ENCODE measurements at places on chromosomes 12 and 14.

DNA sequence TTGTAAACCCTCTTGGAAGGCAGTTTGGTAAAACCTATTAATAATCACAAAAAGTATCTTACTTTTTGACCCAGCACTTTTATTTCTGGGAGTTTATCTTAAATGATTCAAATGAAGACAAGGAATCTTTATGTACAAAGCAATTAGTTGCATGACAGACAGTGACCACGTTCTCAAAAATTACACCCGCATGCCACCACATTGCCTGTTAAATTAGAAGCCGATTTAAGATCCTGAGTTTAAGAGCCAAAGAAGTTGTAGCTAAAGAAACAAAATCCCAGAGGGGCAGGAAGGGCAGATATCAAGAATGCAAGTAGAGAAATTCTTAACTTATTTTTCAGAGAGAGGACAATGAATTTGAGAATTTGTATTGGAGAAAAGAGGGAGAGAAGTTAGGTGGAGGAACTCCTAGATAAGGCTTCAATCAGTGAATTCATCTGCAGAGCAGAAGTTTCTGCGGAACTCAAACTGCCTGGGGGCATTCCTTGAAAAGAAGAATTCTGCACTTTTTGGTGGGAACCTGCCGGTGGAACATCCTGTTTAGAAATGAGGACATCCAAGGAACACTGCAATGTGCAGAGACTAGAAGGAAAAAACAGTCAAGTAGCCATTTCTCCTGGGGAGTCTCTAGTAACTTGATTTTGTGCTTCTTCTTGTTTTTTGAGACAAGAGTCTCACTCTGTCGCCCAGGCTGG is 1.1 kb upstream of the RIOX1 start:
- DNase-seq = no peak

- no peak for DNase-seq
Observed at GRCh38 chr12:121903202-121903601, 14.6 kb downstream of the PSMD9 start.

- DNase-seq = no peak
Observed at GRCh38 chr12:41407232-41407799, 219.2 kb downstream of the PDZRN4 start.

GRCh38 chr14:28488684-28489083 is 277.9 kb upstream of the FOXG1 start:
- DNase-seq = no peak

GRCh38 chr12:52200781-52201450 is 9.1 kb upstream of the KRT80 start:
- DNase-seq = no peak

DNA sequence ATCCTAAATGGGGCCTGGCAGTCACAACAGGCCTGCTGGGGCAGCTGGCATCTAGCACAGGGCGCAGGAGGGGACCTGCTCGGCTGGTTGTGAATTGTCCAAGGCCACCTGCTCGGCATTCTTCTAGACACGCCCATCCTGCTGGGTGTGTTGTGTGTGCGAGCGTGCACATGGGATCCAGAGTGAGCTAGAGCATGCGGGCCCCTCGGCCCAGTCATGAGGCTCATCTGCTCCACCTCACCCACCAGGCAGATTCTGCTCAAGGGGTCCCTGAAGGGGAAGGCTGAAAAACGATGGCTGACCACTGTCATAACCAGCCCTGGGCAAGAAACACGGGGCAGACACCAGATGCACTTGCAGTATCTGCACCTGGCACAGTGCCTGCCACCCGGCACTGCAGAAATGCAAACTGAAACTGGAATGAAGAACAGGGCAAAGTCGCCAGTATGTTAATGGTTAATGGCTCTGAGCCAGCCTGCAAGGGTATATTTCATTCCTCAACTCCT is 31.8 kb downstream of the MAX start:
- no peak for DNase-seq

DNA sequence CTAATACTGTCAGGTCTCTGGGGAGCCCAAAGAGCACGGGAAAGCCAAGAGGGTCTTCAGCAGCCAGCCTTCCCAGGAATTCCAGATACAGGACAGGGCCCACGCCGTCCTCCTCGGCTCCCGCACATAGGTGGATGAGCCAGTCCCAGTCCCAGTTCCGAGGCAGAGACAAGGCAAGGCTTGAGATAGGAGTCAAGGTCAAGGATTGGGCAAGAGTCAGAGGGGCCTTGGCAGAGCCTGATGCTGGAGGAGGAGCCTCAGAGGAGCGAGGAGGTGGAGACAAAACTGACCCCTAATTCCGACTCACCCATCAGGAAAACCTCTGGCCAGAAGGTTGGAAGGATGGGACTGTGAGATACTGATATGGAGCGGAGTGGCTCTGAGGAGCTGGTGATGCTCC is 21.0 kb downstream of the KRT80 start:
- DNase-seq = no peak

DNA sequence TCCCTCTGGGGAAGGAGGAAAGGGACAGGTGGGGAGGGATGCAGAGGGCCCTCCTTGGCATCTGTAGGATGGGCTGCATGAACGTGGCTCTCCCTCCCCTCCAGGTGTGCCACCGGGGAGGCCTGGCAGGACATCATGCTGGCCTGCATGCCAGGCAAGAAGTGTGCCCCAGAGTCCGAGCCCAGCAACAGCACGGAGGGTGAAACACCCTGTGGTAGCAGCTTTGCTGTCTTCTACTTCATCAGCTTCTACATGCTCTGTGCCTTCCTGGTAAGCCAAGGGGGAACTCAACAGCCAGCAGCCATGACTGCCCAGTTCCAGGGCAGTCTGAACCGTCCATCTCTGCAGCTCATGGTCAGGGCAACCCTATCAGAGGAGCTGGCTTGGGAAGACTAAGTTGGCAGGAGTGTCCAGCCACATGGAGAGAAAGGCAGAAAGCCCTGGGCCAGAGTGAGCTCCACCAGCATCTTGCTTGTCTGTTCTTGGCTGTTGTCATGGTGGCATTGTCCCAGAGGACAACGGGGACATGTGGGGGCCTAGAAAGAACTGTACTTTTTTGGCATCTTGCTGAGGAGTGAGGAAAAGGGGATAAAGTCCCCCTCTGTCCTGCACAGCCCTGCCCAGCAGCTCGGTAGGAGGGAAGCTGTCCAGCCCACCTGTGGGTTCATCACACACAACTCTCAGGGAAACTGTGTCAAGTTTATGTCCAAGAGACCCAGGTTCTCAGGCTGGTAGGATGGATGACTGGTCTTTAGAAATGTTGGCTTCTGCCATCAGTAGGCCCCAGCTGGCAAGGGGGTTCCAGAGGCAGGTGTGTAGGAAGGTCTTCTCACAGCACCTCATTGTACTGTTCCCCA is 129.8 kb upstream of the FKBP4 start:
- DNase-seq = no peak

- no peak for DNase-seq
Observed at GRCh38 chr12:2049604-2050540, 2.9 kb upstream of the CACNA1C start.

DNA sequence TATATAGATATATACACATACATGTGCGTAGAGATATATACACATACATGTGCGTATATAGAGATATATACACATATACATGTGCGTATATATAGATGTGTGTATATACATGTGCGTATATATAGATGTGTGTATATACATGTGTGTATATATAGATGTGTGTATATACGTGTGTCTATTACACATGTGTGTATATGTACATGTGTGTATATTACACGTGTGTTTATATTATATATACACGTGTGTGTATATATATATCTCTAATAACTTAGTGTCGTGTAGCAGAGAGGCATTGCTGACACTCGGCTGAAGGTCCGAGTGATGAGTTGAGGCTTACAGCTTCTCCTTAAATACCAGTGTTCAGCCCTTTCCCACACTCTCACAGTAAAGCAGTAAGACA is 133.7 kb downstream of the GLT1D1 start:
- no peak for DNase-seq

DNA sequence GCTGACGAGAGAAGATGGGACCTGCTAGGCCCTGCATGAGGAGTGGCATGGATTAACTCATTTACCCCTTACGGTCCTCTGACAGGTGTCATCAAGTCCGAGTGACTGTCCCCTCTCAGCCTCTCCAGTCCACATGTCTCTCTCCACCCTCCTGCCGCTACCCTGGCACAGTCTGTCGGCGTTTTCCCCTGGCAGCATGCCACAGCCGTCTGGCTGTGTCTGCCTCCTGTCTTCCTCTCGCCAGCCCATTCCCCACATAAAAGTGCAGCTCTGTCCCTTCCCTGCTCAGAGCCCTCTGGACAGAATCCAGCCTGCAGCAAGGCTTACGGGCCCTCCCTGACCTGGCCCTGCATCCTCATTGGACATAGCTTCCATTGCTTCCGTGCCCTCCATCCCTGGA is 45.6 kb downstream of the UBE3B start:
- no peak for DNase-seq

DNA sequence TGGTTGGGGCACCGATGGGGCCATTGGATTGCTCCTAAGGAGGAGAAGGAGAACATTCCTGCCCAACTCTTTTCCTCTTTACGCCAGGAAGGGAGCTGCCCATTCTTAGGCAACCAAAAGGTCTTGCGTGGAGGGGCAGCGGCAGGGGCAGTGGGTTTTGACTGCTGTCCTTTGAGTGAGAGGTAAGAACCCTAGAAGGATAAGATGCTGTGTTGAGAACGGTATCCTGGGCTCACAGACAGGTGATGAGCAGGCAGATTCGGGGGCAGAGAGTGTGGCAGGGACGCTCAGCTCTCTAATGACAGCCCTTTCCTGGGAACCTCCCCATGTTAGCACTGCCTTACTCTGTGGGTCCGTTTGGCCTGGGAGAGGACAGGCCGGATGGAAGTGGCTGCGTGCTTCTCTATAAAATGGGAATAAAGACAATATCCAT is 13.2 kb downstream of the LRTM2 start:
- DNase-seq = no peak

DNA sequence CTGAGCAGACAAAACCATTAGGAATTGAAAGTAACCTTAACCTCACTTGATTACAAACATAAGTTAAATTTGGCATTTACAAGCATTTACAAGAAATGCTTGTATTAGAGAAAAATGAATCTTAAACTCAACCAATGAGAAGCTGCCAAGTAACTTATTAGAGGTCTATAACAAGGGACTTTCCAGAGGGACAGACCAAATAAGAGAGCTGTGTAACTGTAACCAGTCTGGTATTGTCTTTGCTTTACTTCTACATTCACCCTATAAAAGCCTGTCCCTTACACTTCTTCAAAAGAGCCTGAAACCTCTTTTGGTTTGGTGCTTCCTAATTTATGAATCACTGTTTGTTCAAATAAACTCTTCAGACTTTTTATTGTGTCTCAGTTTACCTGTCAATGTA is 450.0 kb upstream of the FAR2 start:
- no peak for DNase-seq

DNA sequence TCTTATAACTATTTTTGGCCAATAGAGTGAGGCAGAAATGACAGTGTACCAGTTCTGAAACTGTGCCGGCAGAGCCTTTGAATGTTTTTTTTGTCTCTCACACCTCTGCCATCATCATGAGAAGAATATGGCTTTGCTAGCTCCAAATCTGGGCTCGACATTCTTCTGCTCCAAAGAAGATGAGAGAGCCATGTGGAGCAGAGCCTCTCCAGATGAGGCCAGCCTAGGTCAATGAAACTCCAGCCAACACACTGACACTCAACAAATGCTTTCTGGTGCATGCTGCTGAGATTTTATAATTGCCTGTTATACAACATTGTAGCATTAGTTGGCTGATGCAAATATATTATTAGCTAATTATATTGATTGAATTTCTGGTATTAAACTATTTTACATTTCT is 154.7 kb downstream of the SLC38A4 start:
- DNase-seq = no peak

DNA sequence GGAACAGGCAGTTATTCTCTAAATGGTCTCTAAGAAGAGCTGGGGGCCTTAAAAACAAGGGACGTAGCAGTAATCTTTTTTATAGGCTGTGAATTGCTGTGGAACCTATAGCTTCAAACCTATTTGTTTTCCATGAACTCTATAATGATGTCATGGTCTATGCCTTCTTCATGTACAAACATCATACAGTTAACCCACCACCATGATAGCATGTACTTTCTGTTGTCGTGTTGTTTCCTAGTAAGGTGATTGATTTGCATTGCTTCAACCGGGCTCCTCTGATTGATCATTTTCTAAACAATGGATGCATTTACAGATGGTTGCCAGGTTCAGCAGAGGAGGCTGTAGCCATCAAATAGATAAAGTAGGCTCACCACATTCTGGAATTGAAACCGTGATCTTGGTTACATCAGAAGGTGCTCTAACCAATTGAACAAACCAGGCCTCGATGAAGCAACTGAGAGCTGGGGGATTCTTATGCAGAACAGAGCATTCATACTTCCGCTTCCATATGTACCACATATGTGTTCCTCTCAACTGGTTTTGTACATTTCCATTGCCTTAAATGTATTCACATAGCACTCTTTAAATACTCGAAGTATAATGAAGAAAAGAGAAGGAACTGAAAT is 25.6 kb upstream of the PCNX1 start:
- DNase-seq = peak; percentile 41

DNA sequence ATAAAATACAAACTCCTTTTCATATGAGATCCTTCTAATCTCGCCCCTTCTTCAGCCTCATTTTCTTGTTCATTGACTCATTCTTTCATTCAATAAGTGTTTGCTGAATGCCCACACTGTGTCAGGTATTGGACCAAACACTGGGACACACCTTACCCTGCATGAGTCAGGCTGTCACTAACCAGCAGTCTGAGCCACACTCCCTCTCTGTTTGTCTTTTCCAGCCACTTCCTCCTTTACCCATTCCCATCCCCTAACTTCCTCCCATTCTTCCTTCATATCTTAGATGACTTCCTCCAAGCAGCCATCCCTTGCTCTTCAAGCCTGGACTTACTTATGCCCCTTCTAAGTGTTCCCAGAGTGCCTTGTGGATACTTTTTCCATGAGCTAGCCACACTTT is 27.0 kb upstream of the HIF1A start:
- DNase-seq = no peak

- DNase-seq = peak; percentile 46
Observed at GRCh38 chr14:75497191-75497590, 25.1 kb upstream of the BATF start.

DNA sequence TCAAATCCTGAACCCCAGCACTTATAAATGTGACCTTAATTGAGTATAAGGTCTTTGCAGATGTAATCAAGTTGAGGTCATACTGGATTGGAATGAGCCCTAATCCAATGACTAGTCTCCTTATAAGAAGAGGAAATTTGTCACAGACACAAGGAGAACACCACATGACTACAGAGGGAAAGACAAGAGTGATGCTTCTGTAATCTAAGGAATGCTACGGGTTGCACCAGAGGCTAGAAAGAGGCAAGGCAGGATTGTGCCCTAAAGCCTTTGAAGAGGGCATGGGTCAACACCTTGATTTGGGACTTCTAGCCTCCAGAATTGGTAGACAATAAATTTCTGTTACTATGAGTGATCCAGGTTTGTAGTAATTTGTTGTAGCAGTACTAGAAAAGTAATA is 135.0 kb downstream of the FOXG1 start:
- DNase-seq = no peak

- DNase-seq = no peak
Observed at GRCh38 chr14:78083837-78084236, 86.3 kb upstream of the NRXN3 start.
